ENCODE measurements at places on chromosomes 1 and 21.

- no peak for DNase-seq
Measured at GRCh38 chr1:75616436-75617433, 5.8 kb upstream of the SLC44A5 start.

DNA sequence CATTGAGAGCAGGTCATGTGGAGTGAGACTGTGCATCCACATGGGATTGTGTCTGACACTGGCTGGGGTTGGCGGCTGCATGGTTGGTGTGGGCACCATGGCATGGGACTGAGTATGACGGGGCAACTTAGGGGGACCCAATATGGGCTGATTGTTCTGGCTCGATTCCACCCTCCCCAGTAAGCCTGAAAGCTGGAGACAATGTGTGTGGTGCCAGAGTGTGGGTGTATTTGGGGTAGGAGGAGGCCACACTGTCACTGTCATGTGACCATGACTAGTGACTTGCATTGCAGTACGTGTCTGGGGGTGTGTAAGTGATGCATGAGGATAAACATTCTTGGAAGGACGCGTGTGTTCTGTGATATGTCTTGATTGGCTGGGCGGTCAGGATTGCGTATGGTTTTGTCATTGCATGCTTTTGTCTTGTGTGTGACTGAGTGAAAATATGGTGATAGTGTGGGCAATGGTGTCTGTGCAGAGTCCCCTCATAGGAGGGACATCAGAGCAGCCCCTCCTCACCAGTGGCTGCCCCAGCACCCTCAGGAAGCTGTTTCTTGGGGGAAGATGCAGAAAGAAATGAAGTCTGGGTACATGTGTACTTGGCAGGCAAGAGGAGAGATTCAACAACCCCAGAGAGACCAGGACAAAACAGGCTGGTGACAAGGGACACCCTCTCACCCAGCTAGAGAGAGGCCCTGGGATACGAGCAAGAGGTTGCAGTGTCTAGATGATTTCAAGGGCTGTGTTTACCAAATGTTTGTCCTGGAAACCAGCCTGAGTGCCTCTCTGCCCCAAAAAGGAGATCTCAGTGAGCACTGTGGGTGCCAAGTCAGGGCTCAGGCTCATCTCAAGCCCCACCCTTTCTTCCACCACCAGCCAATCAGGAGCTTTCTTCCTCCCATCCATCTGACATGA, 36.3 kb downstream of the SDC3 start:
- DNase-seq: no peak

GRCh38 chr1:53725238-53725689, 13.7 kb downstream of the GLIS1 start:
- no peak for DNase-seq

DNA sequence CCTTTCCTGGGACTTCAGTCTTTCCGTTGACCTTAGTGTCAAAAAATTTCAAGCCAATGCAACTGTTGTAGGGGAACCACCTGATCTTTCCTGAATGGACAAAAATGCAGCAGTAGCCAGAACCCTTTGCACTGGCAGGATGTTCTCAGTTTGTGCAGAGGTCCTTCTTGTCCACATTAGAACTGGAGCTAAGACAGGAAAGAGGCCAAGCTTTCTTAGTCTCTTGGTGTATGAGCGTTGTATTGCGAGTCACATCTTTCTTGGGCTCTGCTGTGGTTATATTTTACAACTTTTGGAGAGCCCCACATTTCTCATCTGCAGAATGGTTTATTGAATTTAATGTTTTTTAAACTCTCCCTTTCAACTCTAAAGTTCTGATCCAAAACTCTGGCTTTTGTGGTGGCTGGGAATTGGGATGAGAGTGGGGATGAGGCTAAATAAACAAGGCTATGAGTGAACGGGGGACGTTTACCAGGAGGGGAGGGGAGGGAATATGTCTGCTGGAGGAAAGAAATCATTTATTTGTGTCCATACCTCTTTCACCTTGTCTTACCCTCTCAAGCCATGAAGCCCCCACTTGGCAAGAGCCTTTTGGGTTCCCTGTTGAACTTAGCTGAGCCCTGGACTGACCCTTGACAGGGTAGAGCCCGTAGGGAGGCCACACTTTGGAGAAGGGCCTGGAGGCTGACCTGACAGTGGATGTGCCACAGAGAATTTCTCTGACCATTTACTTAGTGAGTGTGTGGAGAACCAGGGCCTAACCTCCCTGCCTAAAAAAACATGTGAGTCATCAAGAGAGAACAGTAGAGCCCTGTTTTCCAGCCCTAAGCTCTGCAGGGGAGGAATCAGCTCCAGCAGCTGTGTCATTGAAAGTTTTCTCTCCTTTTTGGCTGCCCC, 586 bp downstream of the CHI3L2 start:
- peak; percentile 50 for DNase-seq

DNA sequence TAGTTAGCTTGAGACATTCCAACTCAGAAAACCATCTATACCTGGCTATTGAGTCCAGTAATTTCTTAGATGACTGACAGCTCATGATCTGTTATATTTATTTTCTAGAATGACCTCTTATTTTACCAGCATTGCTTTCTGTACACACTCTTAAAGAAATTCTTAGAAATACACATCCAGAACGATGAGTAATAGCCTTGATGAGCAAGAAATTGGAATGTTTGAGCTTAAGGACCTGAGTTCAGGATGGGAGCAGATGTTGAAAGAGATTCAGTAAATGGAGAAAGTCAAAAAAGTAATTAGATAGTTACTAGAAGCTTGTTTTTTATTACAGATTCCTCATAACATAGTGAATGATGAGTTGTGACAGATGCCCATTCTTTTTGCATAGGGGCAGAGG, 11.7 kb downstream of the PYHIN1 start:
- DNase-seq: no peak

GRCh38 chr1:2136386-2137235, 58.0 kb downstream of the FAAP20 start:
- DNase-seq: no peak

GRCh38 chr1:54989968-54990810, 8.5 kb upstream of the BSND start:
- no peak for DNase-seq

GRCh38 chr1:147851149-147851548, 51.4 kb upstream of the GJA8 start:
- no peak for DNase-seq

DNA sequence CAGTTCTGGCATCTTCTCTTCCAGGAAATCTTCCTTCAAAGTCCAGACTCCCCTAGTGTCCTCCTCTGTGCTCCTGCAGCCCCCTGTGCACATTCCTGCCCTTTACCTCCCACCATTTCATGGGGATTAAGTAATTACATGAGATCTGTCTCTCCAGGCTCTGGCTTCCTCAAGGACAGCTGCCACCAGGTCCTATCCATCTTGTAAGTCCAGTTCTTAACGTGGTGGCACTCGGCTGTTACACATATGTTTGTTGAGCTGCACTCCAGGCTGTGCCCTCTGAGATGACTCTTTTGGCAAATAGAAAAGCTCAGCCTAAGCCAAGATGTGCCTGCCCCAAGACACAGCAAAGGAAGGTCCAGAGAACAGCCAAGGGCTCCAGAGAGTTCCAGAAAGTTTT, 57.4 kb upstream of the CAMK1G start:
- DNase-seq: no peak

DNA sequence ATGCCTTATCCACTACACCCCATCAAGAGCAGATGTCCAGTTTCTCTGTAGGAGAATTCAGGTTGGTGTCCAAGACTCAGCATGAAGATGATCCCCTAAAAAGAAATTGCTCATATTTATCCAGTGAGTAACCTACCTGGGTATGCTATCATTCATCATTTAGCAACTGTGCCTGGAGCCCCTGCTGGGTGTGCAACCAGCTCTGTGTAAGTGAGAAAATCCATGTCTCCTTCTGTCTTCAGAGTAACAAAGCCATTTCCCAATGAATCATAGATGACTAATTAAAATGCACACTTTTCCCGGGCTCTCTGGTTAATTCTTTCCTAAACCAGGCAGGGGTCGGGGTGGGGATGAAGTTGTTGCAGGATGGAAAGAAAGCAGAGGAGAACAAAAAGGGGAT, 35.8 kb downstream of the OLFML3 start:
- DNase-seq: no peak

GRCh38 chr1:228356897-228357680, 49.5 kb downstream of the TRIM11 start:
- DNase-seq: no peak

DNA sequence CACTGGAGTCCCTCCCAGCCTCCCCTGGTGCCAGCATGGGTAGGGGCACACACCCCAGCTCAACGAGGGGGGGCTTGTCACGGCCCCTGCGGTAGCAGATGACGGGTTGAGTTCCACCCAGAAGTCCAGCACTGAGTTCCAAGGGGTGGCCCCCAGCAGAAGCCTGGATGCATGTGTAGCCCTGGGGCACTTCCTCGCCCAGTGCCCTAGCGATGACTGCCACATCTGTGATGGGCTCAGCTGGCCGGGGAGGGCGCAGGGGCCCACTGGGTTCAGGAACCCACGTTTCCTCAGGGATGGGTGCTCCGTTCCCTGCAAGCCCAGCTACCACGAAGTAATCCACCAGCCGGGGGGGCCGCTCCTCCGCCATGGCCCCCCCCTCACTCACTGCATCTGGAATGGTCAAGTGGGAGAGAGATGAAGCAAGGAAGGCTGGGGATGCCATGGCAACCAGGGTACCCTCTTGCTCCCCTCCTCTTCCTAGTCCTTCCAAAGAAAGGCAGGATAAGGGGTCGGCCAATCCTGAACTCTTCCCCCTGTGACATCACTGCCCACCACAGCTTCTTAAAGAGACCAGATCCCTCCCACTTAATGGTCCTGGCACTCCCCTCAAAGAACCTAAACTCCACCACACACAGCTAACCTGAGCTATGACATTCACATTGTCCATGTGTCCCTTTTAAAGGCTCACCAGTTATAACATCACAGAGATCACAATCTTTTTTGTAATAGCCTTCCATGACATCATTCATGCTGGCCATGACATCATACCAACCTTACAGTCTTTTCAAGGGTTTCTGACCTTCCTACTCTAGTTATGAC, 2.3 kb downstream of the DENND4B start:
- no peak for DNase-seq

DNA sequence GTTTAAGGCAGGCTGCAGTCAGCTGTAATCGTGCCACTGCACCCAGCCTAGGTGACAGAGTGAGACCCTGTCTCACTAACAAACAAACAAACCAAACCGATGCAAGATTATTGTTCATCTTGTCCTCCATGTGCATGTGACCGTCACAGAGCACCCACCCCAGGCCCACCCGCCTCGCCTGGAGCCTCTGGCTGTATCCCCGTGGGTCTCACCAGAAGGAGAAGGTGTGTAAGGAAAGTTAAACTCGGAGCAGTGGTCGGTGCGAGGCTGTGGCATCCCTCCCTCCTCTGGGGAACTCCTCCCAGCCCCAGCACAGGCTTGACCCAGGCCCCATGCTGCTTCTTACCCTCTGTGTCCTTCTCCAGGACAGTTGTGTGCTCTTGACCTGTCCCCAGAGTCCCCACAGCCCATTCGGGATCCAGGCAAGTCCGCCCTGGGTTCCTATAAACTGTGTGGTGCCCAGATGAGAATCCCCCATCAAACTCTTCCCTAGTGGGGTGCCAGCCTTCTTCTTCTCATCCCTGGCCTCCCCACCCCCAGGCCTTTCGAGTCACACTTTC, 318.4 kb downstream of the AJAP1 start:
- no peak for DNase-seq

Measured in midbrain (tissue), 1 donor.